ENCODE measurements at places on chromosomes 13 and 19.

GRCh38 chr13:94268661-94269060, 210.8 kb downstream of the DCT start:
- DNase-seq = no peak

GRCh38 chr13:68030152-68030809, 800.1 kb upstream of the PCDH9 start:
- DNase-seq = no peak

DNA sequence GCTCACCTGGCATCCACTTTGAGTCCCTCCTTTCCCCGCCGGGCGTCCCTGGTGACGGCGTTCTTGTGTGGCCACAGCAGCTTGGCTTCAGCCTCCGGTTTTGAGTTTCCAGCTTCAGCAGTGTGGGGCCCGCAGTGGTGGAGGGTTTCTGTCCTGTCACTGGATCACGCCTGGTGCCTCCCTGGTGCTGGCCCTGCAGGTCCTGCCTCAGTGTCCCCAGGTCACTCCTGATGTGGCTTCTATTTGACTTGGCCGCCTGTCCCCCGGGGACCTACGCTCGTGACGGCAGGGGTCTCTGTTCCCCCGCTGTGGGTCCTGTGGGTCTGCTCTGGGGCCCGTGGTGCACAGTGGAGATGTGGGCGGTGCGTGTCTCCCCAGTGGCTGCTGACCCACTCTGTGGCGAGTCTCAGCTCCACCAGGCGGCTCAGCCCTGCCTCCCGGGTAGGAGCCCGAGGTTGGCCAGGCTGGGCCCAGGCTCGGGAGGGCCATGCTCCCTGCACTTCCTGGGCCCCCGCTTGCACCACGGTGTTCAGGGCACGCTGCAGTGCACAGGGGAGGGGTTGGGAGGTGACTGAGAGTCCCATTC, 1.9 kb downstream of the ATP4B start:
- DNase-seq = no peak

GRCh38 chr13:66795636-66796035, 434.5 kb downstream of the PCDH9 start:
- DNase-seq = no peak

DNA sequence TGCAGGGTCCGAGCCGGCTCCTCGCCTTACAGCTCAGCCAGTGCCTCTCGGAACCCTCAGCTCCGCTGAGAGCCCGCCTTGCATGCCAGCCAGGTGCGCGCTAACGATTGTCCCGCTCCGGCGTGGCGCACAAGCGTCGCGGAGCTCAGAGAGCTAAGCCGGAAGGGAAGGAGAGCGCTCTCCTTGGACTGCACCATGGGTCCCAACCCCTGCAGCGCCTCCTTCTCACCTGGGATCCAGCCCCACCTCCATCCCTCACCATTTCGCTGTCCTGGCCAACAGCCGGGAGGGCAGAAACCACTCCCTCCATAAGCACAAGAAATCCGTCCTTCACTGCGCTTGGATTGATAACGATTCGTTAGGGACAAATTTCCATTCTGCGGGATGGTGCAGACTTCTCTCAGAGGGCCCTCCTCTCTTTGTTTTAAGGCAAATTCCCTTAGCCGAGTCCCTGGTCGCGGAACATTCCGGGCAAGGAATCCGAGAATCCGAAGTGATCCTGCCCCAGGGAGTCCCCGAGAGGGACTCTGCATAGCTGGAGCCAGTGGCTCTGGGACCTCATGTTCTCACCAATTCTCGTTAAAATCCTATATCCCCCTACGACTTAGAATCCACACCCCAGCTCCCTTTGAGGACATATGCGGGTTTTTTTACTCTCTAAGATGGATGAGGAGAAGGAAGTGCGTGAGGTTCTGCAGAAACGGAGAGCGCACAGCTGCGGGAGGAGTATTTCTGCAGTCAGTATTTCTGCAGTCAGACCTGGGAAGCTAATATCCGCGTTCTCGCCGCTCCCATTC, 2.8 kb downstream of the GSX1 start:
- DNase-seq = no peak

DNA sequence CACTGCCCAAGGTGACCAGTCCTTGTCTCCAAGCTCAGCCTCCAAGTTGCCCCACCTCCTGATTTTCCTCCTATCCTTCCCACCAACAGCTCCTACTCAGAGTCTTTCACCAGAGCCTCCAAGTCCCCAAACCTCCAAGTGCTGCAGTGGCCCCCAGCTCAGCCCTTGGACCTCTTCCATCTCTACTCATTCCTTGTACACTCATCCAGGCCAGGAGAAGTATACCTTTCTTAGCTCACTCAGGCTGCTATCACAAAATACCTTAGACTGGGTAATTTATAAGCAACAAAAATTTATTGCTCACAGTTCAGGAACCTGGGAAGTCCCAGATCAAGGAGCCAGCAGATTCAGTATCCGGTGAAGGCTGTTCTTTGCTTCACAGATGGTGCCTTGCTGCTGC, 11.3 kb downstream of the ATP7B start:
- no peak for DNase-seq

- DNase-seq = no peak
Observed at GRCh38 chr13:48302871-48303358, 636 bp upstream of the RB1 start.

GRCh38 chr13:109154966-109155761, 525.8 kb downstream of the MYO16 start:
- no peak for DNase-seq

DNA sequence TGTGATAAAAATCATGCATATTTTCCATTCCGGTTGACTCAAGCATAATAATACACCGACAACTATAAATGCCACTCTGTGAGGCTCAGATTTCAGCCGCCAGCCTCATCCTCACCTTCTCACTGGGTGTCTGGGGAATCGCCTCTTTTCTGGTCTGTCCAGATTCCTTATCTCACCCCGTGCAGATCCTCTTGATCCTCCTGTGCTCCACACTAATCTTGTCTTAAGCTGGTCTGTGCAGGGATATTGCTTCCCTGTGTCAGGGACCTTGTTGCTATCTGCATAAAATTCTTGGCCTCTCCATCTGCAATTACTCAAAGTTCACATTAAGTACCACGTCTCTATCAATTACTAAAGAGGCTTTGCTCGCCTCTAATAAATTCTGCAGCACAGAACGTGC, 116.6 kb upstream of the SPACA7 start:
- DNase-seq = no peak

- no peak for DNase-seq
Observed at GRCh38 chr13:34805347-34805746, 136.7 kb upstream of the NBEA start.

GRCh38 chr13:48037346-48038173, at the start of gene NUDT15:
Gene NUDT15 (plus strand): TSS chr13:48037726. CDS start chr13:48037747, 21 bp downstream.
- peak; percentile 95 for DNase-seq

GRCh38 chr13:70829748-70830147, 721.5 kb upstream of the KLHL1 start:
- DNase-seq = no peak

GRCh38 chr19:54461210-54461609, 2.4 kb downstream of the LENG9 start:
- no peak for DNase-seq

GRCh38 chr13:71851498-71852409, 15.2 kb downstream of the DACH1 start:
- DNase-seq = no peak

GRCh38 chr13:72199640-72200039, 332.6 kb upstream of the DACH1 start:
- no peak for DNase-seq

DNA sequence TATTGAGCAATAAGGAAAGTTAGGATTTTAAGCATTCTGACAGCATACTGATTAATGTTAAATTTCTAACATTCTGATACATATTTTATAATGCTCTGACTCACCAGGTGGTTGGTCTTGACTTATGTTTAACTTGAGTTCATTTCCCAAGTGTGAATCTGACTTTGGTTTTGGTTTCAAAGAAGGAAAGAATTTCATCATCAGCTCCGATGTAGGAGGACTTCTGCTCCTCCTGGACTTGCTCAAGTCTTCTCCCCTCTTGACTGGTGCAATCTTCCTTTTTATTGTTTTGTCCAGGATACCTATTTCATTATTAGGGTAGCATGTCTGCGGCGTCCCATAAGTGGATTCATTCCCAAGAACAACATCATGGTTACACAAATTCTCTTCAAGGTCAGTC, 141.3 kb downstream of the RNF17 start:
- no peak for DNase-seq

GRCh38 chr13:84443463-84443862, 561.2 kb upstream of the SLITRK1 start:
- DNase-seq = no peak

- no peak for DNase-seq
Observed at GRCh38 chr13:66576381-66576780, 653.8 kb downstream of the PCDH9 start.

DNA sequence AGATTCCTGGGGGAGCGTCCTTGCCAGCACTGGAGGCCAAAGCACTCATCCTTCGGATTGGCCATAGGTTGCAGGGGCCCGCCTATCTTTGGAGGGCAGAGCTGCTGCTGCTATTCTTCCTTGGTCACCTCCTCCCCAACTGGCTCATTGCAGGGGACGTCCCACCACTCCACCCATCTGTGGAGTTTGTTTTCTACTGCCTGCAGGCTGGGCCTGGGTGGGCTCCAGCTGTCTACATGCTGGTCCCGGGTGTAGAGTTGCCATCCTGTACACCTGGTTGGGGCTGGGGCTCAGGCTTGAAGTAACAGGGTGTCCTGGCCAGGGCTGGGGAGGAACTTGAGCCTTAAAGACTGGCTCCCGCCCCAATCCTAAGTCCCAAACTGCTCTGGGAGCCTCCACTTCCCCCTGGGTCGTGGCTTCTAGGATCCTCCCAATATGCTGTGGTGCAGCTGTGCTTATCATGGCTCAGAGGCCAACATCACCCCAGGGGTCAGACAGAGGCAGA, 2.1 kb downstream of the RNF225 start:
- DNase-seq = no peak

- no peak for DNase-seq
Observed at GRCh38 chr13:73336773-73337172, 278.0 kb downstream of the KLF5 start.

GRCh38 chr19:14094854-14095253, 4.3 kb upstream of the SAMD1 start:
- DNase-seq = no peak

DNA sequence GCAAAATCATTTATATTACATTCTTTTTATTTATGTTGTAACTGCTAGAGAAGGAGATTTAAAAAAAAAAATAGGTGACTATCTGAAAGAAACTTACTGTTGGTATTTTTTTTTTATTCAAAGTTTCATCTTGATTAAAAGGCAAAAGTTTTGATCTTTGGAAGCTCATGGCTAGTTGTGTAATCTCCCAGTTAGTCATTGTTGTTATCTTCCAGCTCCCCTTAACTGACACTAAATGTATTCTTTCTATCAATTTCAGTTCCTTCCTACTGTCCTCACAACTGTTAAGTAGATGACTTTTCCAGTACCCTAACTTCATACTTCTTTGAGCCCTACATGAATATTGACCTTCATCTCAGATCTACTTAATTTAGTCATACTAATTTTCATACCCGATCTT, 71.1 kb downstream of the PIBF1 start:
- no peak for DNase-seq

DNA sequence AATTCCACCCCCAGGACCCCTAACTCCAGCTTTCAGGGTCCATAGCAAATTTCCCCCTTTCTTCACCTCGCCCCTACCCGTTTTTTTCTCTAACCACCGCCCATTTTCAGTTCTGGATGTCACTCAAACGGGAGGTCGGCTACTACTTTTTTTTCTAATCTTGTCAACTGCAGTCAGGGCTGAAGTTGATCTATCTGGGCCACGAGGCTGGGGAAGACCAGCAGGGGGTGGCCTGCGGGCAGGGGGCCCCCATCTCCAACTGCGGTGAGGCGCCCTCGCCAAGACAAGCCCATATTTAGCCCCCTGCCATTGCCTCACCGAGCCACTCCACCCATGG, 748 bp downstream of the LHFPL6 start:
- no peak for DNase-seq

GRCh38 chr13:40146063-40146462, 490.6 kb downstream of the COG6 start:
- no peak for DNase-seq

DNA sequence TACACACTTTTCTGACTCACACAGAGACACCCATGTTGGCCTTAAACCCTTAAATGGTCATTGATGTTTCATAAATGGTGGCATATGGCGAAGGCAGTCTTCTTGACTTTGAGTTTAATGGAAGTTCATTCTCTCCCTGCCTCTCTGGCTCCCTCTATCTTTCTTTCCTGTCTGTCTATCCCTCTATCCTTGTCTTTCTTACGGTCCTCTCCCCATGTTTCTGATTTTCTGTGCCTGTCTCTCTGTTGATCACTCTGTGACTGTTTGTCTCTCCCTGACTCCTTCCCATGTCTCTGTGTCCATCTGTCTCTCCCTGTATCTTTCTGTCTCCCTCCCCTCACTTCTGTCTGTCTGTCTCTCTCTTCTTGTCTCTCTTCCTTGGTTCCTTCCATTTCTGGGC, 43.2 kb upstream of the SHKBP1 start:
- DNase-seq = no peak

DNA sequence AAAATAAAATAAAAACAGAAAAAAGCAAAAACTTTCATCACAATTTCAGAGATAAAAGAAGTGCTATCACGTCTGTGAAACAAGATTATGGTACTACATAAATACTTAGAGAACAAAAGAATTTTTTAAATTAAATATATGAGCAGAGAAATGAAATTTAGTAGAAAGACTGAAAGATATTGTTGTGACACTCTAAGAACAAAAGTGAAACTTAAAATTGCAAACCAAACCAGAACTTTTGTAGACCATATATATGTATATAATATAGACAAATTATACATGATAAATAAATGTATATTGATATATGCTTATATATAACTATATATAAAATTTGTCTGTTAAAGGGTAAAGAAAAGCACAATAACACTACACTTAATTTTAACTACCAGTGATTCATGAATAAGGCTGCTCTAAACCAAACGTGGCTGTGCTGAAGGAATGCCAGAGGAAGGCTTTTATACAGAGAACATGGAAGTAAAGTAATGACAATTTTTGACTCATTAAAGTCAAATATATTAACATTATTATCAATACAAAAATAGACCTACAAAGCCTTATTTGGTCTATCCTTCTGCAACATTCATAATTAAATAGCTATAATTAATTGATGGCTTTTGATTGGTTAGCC, 1516.7 kb upstream of the PCDH20 start:
- no peak for DNase-seq

- DNase-seq = peak; percentile 64
Observed at GRCh38 chr19:49362048-49362928, at the start of gene TEAD2. Gene TEAD2 (minus strand): TSS chr19:49362416. CDS start chr19:49360075, 2,341 bp downstream.

- DNase-seq = no peak
Observed at GRCh38 chr19:38288123-38288855, 15.8 kb upstream of the C19orf33 start.

- no peak for DNase-seq
Observed at GRCh38 chr19:3098141-3098514, 4.0 kb downstream of the GNA11 start.

Measured in left lobe of liver (tissue), 2 donors.